ENCODE measurements at places on chromosomes 13 and 19. TPM values are rescaled to one million over a fixed set of nuclear protein-coding genes. Genes with fewer than 3 reads are reported as not detected.

Gene ATP1A3
- 5.7 TPM for total RNA-seq

Gene KIR2DL3
- total RNA-seq = not detected

Gene KCNRG
- total RNA-seq = 0.23 TPM

Gene CEBPA
- 7.6 TPM for total RNA-seq

Gene CELF5
- 0.75 TPM for total RNA-seq

Gene C13orf42
- not detected for total RNA-seq

Gene KLK3
- total RNA-seq = not detected

Gene KLK6
- total RNA-seq = 0.24 TPM

Gene KANK3
- 4.5 TPM for total RNA-seq

Gene ZNF284
- total RNA-seq = 0.59 TPM

Gene SPRY2
- 12.2 TPM for total RNA-seq

Gene CYP2S1
- total RNA-seq = 32.0 TPM

Gene ASF1B
- 33.6 TPM for total RNA-seq

Gene DENND1C
- 0.56 TPM for total RNA-seq

Gene ADAT3
- 7.2 TPM for total RNA-seq

Gene ZNF625
- not detected for total RNA-seq

Gene NLRP9
- not detected for total RNA-seq

Gene NPAS1
- total RNA-seq = 5.5 TPM

Gene SIGLEC8
- not detected for total RNA-seq

Gene MEIOSIN
- not detected for total RNA-seq

Gene KLK11
- total RNA-seq = not detected

Gene SYT5
- 4.7 TPM for total RNA-seq

Gene FXYD7
- total RNA-seq = 0.34 TPM

Gene CEACAM20
- total RNA-seq = not detected

Data from A549 treated with DMSO at 1 μM for 4 hours (cell line).